ENCODE measurements at places on chromosomes 11 and 22.

DNA sequence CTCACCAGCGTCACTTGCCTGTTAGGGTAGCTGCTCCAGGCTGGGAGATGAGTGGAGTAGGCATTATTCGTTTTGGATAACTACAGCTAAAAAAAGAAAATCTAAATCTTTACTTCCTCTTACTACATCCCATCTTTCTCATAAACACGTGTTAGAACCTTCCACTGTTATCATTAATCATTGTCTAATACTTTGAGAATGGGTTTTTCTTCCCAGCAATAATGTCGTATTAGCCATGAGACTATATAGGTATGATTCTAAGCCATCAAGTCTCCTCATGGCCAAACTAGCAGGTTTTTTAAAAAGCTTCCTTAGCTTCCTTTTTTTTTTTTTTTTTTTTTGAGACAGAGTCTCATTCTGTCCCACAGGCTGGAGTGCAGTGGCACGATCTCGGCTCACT lies 3.9 kb upstream of the TEF start:
- DNase-seq, result no peak

- no peak for DNase-seq
Observed at GRCh38 chr11:74272276-74272675, 39.2 kb downstream of the P4HA3 start.

DNA sequence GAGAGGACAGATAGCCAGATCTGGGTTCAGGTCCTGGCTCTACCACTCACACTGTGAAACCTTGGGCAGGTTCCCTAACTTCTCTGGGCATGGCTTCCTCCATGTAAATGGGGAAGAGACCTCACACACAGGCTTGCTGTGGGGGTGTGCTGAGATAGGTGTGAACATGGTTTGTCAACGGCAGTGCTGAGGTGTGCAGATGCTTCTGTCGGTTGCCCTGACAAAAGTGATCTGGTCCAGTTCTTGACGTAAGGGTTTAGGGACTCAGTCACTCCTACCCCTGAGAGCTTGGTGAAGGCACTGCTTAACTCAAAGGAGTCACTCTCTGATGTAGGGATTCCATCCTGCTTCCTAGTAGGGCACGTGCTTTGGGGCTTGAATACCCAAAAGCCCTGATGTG lies 2.0 kb downstream of the C1QTNF4 start:
- DNase-seq, result no peak

GRCh38 chr11:34318111-34319037 lies 39.4 kb downstream of the ABTB2 start:
- no peak for DNase-seq

GRCh38 chr22:38775656-38776055 lies 18.3 kb downstream of the DNAL4 start:
- DNase-seq, result no peak

All from effector memory CD4-positive, alpha-beta T cell (primary cell).